ENCODE measurements at places on chromosomes 16 and 17.

- no peak for DNase-seq
Observed at GRCh38 chr16:57256601-57257395, 11.7 kb downstream of the ARL2BP start.

DNA sequence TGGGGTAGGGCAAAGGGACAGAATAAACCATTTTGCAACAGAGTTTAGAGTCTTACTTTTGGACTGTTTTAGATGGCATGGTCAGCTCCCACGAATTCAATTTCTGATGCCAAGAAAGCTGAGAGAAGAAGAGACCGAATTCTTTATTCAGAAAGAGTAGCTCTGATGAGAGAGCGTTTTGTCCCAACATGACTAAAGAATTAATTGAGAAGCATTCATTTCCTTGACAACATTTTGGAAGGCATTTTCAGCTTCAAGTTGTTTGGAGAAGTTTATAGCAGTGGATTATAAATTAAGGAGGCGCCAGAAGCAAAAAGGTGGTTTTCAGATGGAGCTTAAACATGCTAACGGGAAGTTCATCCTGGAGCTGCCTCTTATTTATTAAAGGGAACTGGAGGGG lies 12.2 kb downstream of the GAN start:
- DNase-seq, result no peak

- DNase-seq, result no peak
Observed at GRCh38 chr16:27289669-27290068, 21.1 kb upstream of the NSMCE1 start.

- no peak for DNase-seq
Observed at GRCh38 chr16:49923411-49923810, 67.5 kb upstream of the ZNF423 start.

DNA sequence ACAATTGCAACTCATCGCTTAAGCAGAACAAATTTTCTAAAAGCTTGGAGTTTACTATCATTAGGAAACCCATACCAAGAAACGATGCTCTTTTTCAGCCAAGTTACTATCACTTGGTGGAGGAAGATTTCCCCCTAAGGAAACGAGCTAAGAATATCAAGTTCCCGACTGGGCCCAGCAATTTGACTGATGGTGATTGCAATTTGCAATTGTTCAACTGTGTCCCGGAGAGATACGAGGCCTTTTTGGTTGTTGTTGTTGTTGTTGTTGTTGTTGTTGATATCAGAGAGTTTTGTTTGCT lies 6.2 kb downstream of the HS3ST3A1 start:
- no peak for DNase-seq

DNA sequence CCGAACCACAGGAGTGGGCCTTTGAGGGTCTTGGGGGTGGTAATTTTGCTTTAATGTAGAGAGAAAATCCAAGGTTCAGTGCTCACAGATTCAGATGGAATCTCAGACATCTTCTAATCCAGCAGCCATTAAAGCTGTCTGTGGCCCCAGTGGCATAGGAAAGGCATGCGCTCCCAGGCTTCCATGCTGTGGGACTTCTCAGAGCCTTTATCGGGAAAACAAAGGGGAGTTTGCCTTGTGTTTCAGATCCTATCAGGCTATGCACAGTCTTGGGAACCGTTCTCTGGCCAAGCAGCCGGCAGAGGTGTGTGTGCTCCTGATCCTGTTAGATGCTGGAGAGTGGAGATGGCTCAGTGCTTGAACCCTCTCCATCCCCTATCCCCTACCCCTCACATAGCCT lies 7.8 kb downstream of the ADGRG1 start:
- DNase-seq, result no peak

GRCh38 chr16:11234884-11235702 lies 20.9 kb downstream of the SOCS1 start:
- DNase-seq, result no peak

GRCh38 chr16:46889942-46890300 lies 5.8 kb downstream of the GPT2 start:
- DNase-seq, result no peak

- DNase-seq, result no peak
Observed at GRCh38 chr17:36203335-36203734, 6.8 kb upstream of the CCL3L1 start.

GRCh38 chr17:79233916-79234551 lies 159.4 kb downstream of the ENGASE start:
- DNase-seq, result no peak

GRCh38 chr16:47523342-47524006 lies 62.3 kb downstream of the PHKB start:
- DNase-seq, result no peak

GRCh38 chr17:49016775-49017463 lies 19.7 kb downstream of the IGF2BP1 start:
- DNase-seq, result no peak

- DNase-seq, result no peak
Observed at GRCh38 chr17:29172589-29172988, 7.6 kb downstream of the MYO18A start.

- DNase-seq, result no peak
Observed at GRCh38 chr17:48647103-48647962, 21.2 kb upstream of the HOXB9 start.

DNA sequence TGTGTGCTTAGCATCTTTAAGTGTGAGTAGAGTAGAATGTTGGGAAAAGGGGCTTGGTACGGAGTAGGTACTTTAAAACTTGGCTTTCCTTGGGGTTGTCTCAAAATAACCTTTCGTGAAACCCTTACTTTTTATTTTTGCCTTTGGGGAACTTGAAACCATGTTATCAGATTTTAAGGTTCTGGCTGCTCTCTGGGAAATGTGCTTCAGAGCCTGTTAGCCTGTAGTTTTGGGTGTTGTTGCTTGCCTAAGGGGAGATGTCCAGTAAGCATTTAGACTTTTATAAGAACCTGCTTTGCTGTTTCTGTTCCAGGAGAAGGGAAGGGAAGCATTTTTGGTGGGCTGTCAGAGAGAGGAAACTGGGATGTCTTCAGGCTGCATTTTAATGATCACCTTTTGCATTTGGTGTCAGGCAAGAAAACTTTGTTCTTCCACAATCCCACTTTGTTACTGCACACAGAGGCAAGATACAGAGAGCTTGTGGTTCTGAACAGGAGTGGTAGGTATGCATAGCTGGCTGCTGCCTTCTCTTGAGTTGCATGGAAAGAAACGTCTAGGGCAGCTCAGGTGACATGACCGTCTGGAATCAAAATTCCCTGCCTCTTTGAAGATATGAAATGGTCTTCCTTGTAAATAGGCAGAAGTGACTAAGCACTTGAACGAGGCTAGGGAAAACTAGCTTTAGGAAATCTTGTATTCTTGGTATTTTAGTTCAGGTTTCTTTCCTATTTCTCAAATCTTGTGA lies 1.7 kb downstream of the RABEP1 start:
- no peak for DNase-seq

- no peak for DNase-seq
Observed at GRCh38 chr17:31388351-31388750, 3.1 kb upstream of the RAB11FIP4 start.

DNA sequence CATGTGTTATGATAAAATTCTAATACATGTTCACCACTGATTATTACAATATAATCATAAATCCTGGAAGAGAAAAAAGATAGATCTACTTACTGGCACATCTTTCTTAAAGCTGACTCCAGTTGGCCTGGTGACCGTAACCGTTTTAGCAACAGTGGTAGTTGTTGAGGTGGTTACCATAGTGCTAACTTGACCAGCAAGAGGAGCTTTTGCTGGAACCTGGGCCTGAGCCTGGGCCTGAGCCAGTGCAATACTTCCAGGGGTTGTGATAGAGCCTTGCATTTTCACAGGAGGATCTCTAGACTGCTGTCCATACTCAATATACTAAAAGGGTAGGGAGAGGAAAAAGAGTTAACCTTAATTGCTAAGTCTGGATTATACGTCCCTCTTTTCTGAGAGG lies 36.2 kb downstream of the SETD6 start:
- DNase-seq, result no peak

DNA sequence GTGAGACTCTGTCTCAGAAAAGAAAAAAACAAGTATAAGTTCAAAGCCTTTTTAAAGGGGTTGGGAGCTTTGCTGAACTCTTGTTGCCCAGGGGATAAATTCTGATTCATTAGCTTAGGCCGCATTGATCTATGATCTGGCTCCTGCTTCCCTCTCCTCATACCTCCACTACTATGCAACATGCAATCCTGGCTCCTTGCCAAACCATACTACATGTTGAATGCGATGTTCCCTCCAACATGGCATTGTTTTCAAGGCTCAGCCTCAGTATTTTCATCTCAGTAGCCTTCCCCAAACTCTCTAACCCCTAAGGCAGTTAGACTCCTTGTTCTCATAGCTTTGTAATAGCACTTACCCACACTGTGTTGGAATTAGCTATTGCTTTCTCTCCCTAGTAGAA lies 6.2 kb downstream of the REXO5 start:
- DNase-seq, result no peak

DNA sequence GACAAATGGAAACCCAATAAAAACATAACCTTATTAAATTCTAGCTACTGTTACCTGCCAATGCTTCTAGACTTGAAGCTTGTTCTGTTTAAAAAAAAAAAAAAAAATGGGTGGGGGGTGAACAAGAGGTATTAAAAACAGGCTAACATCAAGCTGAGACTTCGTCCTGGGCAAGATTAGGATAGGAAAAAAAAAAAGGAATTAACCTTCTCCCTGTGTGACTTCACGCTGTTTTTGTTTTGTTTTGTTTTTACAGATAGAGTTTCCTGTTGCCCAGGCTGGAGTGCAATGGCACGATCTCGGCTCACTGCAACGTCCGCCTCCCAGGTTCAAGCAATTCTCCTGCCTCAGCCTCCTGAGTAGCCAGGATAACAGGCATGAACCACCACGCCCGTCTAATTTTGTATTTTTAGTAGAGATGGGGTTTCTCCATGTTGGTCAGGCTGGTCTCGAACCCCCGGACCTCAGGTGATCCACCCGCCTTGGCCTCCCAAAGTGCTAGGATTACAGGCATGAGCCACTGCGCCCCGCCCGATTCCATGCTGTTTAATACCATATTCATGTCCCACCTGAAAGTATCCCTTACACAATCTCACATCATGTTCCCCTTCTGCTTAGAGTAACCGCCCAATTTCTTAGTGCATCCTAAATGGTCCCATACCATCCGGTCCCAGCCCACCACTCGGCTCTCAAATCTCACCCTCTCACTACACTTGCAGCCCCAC lies 2.2 kb downstream of the USP31 start:
- DNase-seq, result no peak

DNA sequence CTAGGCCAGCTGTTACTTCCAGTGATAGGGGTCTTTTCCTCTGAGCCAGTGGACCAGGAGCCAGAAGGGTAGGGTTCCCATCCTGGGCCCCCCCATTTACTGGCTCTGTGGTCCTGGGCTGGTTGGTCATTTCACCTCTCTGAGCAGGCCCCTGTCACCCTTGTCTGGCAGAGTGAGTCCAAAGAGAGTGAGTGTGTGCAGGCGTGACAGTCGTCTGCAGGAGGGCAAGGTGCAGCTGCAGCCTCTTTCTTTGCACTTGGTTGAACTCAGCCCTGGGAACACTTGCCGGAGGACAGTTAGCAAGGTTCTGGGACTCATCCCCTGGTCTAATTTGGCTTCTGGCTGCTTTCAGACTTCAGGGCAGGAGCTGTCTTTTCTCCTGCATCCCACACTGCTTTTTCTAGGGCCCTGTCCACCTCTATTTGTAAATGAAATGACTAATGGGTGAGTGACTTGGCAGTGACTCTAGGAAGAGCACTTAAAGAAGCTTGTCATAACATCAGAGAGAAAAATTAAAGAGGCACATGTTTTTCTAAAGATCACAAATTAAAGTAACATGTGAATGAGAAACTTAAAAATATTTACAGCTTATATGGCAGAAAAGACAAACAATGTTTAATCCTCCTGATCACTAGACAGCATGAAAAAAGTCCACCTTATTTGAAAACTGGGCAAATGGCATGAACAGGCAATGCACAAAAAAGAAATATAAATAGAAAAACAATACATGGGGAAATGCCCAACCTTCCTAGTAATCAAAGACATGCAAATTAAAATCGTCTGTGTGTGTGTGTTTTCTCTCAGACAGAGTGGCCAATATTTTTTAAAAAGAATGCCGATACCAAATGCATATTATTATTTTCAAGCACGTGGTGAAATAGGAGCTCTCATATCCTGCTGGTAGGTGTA lies 137.5 kb downstream of the NTN1 start:
- no peak for DNase-seq

- no peak for DNase-seq
Observed at GRCh38 chr16:20910781-20911321, 10.3 kb downstream of the LYRM1 start.

GRCh38 chr17:61594294-61594825 lies 3.3 kb upstream of the NACA2 start:
- no peak for DNase-seq

DNA sequence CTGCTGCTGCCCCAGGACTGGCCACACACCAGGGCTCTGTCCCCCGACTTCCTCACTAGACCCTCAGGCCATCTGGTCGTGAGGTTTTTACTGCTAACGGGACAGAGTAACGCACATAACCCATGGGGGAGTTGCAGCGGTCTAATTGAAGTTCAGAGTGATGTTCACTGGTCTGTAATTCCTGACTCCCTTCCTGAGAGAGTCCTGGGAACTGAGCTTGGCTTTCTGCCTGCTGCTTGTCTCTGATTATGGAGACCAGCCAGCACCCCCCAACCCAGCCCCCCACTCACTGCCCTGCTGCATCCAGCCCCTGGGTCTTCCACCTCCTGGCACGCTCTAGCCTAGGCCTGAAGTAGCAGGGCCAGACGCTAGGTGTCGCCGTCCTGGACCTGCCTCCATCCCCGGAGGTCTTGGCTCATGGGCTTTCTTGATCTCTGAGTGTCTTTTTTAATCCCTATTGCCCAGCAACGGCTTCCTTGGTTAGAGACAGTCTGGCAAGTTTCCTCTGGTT lies 192.9 kb downstream of the CCDC182 start:
- no peak for DNase-seq

GRCh38 chr17:60390186-60390585 lies 1.7 kb downstream of the USP32 start:
- no peak for DNase-seq

DNA sequence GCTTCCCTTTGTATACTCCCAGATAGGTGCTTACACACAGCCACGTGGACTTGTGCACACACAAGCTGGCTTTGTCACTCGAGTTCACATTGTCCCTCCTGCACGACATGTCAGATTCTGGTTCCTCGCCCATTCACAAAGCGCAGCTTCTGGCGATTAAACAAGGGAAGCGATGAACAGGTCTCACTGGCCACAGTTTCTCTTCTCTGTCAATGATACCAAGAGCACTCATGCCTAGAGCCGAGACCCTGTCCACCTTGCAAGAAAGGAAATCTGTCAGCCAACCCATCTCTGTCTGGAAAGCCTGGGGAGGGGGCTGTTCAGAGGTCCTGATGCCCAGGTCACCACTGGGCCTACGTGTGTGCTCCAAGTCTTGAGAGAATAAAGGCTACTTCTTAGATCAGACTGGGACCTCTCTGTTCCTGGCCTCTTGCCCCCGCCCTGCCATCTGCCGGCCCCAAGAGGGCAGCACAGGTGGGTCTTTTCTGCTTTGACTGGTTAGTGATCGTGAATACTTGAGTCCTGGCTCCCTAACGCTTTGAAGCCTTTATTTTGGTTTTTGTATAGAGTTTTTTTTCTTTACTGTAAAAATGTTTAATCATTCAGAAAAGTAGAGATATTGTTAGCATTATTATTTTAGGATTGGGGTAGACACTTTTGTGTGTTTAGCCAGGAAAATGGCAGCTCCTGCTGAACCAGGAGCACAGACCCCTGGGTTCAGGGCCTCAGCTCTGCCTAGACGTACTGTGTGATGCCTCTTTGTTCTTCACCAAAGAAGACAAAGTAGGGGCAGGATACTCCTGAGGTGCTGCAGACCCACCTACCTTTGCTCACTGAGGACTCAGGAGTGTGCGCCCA lies 104.7 kb downstream of the MRM1 start:
- DNase-seq, result no peak
